Right hindlimb (tissue), 1 donor: ENCODE measurements at places on chromosomes 13 and 19.

DNA sequence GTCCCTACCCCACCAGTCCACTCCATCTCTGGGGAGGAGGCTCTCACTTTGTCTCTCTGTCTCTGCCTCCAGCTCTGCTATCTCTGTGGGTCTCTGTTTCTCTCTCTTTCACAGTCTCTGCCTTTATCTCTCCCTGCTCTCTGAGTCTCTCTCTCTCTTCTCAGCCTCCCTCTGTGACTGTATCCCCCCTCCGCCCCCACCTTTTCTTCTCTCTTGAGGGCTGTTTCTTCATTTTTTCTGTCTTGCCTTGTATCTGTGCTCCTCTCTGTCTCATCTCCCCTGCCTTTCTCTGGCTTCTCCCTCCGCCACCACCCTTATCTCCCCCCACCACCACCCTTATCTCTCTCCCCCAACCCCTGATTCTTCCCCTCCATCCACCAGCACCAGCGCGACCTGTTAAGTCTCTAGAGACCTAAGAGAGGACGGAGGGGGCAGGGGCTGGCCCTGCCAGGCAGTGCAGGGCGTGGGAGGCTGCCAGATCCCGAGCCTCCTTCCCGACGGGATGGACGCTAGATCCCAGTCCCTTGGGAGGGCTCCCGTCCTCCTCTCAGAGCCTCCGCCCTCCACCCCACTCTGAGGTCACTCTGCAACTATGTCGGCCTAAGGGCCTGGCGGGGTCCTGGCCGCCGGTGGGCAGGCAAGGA lies 1.0 kb downstream of the AXL start:
- DNase-seq: no peak

GRCh38 chr13:72834601-72835000 lies 52.7 kb downstream of the PIBF1 start:
- no peak for DNase-seq

GRCh38 chr13:42494157-42494556 lies 79.8 kb upstream of the TNFSF11 start:
- DNase-seq: no peak

DNA sequence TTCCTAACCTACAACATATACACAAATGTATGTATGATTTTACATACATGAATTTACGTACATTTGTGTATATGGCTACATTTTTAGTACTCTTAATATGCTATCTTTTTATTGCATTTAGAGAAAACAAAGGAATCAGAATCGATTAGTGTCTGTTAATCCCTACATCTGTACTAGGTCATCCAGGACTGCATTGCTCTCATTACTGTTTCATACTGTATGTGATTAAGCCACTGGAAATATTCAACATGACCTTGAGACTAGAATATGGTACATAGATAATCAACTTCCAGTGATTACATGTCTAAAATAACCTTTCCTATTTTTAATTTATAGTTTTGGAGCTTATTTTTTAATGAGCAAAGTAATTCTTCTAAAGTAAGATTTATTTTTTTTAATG lies 5.3 kb upstream of the MAB21L1 start:
- no peak for DNase-seq

- no peak for DNase-seq
Observed at GRCh38 chr13:83297586-83298290, 584.5 kb downstream of the SLITRK1 start.

GRCh38 chr19:2308114-2308556 lies at the start of gene LINGO3:
TSS of gene LINGO3 (minus strand) at chr19:2308154. CDS start at chr19:2291776, 16,378 bp downstream.
- no peak for DNase-seq

GRCh38 chr13:100273138-100273537 lies 184.2 kb downstream of the PCCA start:
- DNase-seq: no peak

GRCh38 chr19:14476673-14477401 lies 1.7 kb upstream of the PTGER1 start:
- DNase-seq: peak; percentile 62

DNA sequence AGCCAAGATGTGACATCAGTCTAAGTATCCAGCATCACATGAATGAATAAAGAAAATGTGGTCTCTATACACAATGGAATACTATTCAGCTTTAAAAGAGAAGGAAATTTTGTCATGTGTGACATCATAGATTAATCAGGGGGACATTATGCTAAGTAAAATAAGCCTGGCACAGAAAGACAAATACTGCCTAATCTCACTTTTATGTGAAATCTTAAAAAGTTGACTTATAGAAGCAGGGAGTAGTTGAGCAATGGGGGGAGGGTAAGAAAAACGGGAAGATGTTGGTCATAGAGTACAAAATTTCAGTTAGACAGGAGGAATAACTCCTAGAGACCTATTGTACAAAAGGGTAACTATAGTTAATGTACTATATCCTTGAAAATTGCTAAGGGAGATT lies 10.4 kb upstream of the LCP1 start:
- no peak for DNase-seq

GRCh38 chr19:31575846-31576335 lies 226.7 kb upstream of the TSHZ3 start:
- no peak for DNase-seq

DNA sequence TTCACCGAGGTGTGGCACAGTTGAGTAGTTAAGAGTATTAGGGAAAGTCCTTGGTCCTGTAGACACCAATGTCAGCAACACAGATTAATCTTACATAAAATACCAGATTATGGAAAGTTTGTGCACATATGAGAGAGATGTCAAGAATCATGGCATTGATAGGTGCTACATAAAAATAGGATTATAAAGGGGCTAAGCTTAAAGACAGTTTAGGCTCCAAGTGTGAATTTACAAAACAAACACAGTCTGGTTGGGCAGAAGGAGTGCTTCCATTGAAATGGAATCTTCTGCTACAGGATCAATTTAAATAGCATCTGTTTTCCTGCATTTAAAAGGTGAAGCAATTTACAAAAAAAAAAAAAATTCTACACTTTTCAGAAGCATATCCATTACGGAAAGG lies 292.9 kb downstream of the DNAJC15 start:
- DNase-seq: no peak

DNA sequence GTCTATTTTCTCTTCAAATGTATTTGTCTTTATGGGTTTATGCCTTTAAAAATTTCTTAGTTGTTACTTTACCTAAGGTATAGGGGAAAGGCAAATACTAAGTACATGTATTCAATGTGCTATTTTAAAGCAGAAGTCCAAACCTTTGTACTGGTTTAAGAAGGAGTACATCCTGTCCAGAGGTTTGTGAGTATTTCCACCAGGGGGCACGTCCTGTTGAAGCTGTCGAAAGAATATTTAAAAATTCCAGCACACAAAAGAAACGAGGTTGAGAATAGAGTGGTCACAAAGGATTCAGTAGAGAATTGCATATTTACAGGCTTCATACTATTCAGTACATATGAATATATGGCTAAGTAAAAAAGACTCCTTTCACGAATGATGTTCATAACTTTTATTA lies 59.8 kb downstream of the URI1 start:
- no peak for DNase-seq

DNA sequence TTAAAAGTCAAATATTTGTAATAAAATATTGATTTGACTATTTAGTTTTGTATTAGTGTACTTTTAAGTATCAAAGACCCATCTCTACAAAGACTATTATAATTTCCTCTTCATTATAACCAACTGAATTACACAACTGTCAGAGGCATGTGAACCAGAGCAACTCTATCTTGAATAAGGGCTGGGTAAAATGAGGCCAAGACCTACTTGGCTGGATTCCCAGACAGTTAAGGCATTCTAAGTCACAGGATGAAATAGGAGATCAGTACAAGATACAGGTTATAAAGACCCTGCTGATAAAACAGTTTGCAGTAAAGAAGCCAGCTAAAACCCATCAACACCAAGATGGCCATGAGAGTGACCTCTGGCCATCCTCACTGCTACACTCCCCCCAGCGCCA lies 36.2 kb upstream of the ATP12A start:
- DNase-seq: no peak

DNA sequence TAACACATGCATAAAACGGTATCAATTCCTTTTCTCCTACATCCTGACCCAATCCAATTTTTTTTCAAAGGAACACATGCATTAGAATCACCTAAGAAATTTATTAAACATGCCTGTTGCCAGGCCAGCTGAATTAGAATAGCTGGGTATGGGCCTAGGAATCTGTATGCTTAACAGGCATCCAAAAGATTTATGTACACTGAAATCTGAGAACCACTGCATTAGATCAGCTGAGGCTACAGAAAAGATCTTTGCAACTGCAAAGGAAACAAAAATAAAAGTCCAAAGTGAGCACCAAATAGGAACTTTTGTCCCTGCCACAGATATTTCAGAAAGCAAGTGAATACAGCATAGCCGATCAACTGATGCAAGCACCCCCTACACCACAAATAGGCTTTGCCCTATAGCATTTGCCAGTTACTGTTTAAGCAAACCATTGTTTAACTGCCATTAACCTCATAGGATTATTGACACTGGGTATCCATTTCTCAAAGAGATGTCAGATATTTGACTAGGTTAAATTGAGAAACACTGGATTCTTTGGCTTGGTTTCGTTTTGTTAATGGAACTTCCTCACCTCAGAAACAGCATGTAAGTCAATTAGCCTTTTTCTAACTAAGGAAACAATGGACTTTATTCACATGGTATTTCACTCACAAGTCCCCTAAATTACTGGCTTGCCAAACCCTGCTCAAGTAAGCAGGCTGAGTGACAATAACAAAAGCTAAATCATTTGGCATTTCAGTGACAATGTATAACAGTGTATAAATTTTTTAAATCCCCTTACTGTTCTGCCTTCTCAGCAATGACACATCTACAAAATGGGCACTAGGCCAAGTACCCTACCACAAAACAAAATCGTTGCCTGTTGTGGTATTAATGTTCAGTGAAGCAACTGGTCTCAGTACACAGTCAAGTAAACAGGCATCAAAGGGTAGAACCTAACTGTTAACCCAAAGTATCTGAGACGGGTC lies 67.8 kb downstream of the SUCLA2 start:
- DNase-seq: no peak

GRCh38 chr13:97549201-97549600 lies 115.2 kb downstream of the RAP2A start:
- DNase-seq: no peak

- DNase-seq: no peak
Observed at GRCh38 chr19:54136086-54136863, 1.3 kb upstream of the CNOT3 start.

DNA sequence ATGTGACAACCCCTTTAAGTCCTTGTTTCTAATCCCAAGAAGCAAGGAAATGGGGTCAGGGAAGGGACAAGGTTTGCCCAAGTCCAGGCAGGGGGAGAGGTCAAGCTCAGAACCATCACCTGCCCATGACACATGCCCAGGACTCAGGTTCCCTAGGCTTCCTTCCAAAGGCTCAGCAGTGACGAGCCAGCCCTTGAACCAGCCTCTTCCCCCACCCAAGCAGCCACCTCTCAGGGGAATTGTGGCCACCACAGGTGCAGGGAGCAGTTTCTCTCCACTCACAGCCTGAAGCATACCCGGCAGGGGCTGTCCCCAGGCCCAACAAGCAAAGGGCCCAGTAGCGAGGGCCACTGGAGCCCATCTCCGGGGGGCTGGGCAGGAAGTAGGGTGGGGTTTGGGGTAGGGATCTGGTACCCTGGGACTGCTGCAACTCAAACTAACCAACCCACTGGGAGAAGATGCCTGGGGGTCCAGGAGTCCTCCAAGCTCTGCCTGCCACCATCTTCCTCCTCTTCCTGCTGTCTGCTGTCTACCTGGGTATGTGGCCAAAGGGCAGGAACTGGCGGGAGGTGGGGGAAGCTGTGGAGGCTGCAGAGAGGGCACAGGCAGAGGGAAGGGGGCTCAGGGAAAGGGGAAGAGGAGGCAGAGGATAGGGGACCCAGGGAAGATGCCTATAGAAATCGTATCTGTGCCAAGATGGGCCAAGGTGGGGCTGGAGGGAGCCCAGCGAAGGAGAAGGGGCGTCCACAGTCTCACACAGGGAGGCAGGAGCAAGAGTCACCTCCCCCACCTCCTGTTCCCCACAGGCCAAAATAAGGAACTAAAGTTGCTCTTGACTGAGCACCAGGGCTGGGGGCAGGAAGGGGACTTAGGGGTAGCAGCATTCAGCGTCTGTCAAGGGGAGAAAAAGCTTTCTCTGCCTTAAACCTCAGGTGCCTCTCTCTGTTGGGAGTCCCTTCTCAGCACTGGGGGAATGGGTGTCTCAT lies at the start of gene CD79A:
Gene CD79A (plus strand): TSS at position 433 of the 986 bp plus-strand sequence. CDS start 26 bp downstream, at position 459.
- DNase-seq: no peak

- DNase-seq: no peak
Observed at GRCh38 chr13:21701460-21701859, 30.6 kb downstream of the FGF9 start.

DNA sequence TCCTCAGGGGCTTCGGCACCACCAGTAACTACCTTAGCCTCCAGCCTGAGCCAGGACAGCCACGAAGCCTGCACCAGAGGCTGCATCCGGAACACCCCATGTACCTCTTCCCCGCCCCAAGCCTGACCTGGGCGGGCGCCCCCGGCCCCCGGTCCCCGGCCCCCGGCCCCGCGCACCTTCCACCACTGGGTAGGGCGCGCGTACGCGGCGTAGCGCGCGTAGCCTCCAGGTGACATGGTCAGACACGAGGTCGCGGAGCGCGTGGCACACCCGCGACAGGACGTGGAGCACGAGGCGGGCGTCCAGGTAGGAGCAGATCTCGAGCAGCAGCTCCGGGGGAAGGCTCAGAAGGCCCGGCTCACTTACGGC lies 450 bp downstream of the FBXW9 start:
- DNase-seq: no peak

DNA sequence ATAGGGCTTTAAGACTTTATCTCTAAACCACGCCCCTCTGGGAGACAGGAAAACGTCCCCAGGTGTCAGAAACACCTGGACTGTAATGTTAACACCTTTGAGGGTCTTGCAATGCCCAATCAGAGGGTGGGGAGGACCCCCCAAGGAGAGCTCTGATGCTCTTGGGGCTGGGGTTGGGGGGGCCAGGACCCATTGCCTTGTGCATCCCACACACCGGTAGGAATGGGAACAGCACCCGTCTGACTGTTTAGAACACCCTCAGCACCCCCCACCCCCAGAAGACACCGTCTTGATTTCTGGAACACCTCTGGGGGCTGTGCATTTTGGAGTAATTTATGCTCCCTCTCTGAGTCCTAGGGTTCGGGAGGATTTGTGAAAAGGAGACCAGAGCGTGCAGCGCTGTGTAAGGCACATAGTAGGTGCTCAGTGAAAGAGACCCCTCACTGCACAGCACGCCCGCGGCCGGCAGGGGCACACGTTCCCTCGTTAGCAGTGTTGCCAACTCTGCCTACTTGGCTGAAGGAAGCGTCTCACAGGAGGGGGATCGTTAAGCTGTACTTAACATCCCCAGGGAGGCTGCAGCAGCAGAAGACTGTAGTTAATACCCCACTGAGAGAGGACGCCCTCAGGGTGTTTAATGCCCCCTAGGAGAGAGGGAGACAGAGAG lies 2.8 kb upstream of the ERFL start:
- DNase-seq: no peak

GRCh38 chr13:72437458-72437857 lies 290.0 kb downstream of the MZT1 start:
- no peak for DNase-seq

DNA sequence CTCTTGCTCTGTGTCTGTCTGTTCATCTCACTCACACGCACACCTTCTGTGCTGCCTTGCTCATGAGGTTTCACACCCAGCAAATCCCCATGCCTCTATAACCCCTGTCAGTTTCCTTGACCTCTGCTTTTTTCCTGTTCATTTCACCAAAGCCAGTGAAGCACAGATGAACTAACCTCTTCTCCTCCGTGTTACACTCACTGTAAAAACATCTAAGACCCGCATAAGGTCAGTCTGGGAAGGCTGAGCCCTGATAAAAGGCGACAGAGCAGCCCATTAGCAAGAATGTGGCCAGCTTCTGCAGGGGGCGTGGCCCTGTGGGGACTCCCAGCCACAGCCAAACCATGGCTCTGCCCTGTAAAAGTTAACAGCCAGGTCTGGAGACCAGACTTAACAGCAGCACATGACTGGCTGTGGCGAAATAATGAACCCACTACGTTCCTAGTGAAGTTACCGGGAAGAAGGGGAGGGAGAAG lies 42.8 kb upstream of the NPAS1 start:
- DNase-seq: no peak
